ENCODE measurements at places on chromosomes 5 and 9.

- no peak for DNase-seq
Observed at GRCh38 chr5:72647806-72648205, 140.6 kb upstream of the ZNF366 start.

- no peak for DNase-seq
Observed at GRCh38 chr5:57406641-57407040, 76.0 kb downstream of the ACTBL2 start.

DNA sequence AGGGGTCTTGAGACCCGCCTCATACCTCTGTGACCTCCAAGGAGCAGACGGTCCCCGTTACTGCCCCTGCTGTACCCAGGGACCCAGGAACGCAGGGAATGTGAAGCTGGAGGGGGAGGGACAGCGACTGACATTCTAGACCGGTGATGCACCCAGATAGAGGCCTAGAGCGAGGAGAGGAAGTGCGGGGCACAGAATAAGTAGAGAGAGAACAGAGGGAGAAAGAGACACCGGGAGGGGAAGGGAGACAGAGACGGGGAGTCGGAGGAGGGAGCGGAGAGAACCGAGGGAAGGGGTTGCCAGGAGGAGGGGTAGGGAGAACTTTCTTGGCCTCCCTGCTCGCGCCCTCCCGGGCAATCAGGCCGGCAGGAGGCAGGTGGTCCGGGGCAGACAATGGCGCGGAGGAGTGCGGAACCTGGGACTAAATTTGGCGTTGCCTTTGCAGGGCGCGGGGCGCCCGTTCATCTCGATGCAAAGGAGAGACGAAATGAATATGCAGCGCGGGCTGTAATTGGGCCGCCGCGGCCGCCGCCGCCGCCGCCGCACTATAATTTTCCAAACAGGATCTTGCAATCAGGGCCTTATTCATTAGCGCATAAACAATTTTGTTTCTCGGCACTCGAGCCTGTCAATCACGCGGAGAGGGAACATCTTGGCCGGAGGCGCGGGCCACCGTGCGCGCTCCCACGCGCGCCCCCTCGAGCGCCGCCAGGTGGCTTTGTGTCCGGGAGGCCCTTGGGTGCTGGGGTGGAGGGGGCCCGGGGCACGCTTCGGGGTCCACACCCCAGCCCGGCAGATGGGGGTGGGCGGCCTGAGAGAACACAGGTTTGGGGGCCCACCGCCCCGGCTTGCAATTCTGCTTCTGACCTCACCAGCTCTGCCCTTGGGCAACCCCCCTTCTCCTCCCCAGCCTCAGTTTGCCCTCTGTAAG is 33.0 kb downstream of the NDUFA8 start:
- DNase-seq, result no peak

GRCh38 chr5:59919484-59919883 is 26.0 kb upstream of the PDE4D start:
- DNase-seq, result no peak

- DNase-seq, result no peak
Observed at GRCh38 chr5:375336-375920, 53.9 kb downstream of the AHRR start.

DNA sequence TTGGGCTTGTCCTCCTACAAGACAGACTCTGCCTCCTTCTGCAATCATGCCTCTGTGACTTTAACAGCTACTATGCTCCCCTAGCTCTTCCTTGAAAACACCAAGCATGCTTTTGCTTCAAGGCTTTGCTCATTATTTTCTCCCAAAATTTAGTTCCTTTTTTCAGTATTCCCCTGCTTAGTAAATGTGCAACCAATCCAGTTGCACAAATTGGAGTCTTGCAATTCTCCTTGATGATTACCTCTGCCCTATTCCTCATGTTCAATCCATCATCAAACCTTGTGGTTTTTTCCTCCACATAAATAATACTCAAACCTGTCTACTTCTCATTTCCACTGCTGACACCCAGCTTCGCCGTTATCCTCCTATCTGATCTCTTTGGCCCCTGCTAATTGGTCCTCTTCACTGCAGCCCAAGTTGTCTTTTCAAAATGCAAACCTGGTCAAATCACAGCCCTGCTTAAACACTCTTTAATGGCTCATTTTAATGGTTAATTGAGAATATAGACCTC is 296.3 kb downstream of the CWC27 start:
- DNase-seq, result no peak

GRCh38 chr5:107500840-107501239 is 169.9 kb downstream of the EFNA5 start:
- no peak for DNase-seq

Measured in activated naive CD8-positive, alpha-beta T cell treated with anti-CD3 and anti-CD28 coated beads, Interleukin-2, amount 50 U/mL, for 16 hours (primary cell).